Stimulated activated CD4-positive, alpha-beta T cell treated with anti-CD3 and anti-CD28 coated beads, Interleukin-4, amount 100 ng/mL, for 24 hours (primary cell): ENCODE measurements at places on chromosomes 3 and 15.

GRCh38 chr3:118990823-118991560 lies 43.7 kb downstream of the IGSF11 start:
- DNase-seq, result no peak

- DNase-seq, result no peak
Measured at GRCh38 chr3:15356176-15356575, 23.8 kb upstream of the SH3BP5 start.

DNA sequence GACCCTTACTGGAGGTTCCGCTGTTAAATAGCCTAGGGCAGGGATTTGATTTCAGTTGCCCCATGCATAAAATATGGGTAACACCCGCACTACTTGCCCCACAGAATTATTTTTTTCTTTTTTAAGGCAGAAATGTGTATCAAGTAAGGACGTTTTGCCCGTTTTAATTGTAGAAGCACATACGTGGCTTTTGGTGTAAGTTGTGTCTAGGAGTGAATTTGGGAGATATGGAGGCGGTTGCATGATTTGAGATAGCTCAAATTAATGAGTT lies 636 bp upstream of the LRRC58 start:
- no peak for DNase-seq

DNA sequence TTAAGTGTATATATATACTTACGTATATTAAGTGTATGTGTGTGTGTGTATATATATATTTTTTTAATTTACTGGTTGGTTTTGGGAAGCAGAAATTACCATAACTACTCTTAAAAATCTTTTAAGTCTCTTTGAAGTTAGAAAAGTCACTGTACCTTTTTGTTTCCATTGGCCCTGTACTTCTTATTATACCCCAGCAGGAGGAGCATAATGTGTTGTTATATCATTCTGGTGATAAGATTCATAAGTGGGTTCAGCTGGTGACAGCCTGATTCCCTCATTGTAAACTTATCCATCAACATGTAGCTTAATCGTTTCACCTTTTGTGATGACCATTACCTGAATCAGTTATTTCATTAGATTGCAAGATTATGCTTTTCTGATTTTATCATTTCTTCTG lies 30.8 kb downstream of the MLH1 start:
- DNase-seq, result no peak

DNA sequence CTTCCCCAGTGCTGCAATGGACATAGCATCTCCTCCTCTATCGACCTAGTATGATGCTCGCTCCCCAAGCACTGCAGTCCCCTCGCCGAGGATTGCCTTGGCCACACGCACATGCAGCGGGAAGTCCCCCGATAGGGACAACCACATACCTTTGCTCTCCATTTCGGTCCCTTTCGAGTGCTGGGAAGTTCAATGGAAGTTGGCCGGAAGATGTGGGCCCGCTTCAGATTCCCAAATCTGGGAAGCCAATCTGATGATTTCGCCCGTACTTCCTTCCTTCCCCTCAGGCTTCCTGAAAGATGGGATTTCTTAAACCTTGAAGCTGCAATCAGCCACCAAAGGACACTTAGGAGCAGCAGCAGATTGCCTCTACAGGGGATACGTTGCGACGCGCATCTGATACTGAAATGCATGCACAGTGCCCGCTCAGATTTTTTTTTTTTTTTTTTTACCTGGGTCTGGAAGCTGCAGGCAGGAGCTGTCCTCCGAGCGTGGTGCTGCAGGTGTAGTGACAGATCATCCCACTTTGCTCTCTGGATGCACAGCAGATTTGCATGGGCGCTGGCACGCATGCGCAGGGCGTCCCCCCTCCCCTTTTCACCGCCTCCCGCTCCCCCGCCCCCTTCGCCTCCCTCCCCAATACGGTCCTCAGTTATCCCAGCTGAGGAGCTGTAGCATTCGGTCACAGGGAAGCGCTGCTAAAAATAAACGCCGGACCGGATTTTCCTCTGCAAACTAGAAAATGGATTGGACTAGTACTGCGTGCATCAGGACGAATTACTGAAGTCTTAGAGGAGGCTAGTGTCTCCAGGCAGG lies at the start of gene FGF12:
FGF12 (minus strand) TSS at position 510 of the 816 bp plus-strand sequence.
- peak; percentile 3 for DNase-seq

DNA sequence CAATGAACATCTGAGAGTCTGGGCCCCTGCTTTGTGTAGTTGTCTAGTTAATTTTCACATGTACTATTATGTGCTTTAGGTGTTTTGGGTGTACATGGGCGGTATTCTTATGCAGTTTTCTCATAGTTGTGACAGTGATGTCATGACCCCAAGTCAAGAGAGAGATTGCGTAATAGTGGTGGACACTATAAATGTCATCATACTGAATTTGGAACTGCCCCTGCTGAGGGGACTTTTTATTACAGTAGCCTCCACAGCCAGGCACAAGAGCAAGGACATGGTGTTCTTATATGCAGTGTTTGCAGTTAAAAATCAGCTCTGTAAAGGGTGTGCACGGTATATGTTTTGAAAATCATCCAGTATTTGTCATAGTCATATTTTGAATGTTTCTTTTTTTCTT lies 29.5 kb downstream of the ABHD2 start:
- DNase-seq, result no peak

DNA sequence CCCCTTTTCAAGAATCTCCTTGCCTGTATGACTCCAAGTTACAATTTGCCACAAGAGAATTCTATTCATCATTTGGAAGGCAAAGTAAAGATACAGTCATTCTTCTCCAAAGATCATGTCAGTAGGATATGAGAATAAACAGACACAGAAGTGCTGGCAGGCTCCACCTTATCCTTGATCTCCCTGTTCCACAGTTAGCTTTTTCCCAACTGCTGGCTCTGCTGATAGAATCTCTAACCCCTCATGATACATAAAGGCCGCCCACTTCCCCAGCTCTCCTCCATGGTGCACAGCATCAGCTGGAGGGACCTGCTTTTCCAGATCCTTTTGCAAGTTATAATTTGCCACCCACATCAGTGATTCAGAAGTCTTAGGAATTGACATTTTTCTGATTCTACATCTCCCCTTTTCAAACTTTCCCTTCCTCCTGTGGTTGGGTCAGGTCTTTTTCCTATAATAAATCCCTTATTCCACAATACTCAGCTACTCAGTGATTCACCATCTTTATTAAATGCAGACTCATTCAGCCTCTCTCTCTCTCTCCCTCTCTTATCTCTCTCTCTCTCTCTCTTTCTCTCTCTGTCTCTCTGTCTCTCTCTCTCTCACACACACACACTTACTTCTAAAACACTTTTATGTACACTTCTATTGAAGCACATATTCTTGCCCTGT lies 465.4 kb downstream of the GBE1 start:
- no peak for DNase-seq

DNA sequence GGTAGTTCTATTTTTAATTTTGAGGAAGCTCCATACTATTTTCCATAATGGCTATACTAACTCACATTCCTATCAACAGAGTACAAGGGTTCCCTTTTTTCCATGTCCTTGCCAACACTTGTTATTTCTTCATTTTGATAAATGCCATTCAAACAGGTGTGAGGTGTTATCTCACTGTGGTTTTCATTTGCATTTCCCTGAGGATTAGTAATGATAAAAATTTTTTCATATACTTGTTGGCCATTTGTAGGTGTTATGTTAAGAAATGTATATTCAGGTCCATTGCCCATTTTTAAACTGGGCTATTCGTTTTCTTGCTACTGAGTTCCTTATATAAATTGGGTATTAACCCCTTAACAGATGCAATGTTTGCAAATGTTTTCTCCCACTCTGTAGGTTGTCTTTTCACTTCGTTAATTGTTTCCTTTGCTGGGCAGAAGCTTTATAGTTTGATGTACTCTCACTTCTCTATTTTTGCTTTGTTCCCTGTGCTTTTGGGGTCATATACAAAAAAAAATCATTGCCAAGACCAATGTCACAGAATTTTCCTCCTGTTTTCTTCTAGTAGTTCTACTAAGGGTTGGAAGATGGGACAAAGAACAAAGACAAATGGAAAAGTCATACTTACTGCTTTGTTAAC lies 11.0 kb upstream of the VPS39 start:
- no peak for DNase-seq
